ENCODE measurements at places on chromosomes 5 and 9.

DNA sequence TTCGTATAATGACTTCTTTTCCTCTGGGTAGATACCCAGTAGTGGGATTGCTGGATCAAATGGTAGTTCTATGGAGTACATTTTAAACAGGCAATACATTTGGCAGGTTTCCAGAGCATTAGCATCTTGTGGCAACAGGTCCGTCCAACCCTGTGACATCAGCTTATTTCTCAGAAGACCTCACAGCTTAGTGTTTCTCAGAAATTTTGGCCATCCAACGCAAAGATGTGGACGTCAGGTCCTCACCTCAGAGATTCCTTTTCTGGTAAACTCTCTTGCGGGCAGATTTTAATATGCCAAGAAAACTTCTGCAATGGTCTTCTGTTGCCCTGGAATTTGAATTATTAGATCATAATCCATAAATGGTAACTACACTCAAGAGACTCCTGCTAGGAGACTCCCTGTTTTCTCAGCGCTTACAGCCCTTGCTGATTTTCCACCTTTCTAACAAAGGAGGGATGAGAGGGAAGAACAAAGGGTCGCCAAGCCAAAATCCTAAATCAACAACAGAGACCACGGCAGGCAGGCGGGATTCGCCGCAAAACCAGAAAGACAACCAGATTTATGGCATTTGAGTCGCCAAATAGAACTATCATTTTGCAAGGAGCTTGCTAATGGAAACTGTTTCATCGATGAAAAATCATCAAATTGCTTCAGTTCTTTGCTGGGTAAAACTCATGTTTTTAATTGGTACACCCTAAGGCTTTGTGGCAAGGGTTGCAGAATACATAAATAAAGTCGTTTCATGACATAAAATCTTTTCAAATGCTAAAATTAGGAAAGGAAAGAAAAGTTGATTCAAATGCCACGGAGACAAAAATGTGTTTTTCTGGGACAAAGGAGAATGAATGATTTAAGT lies 34.1 kb upstream of the PLPP1 start:
- DNase-seq, result no peak

GRCh38 chr5:43401827-43402226 lies 10.4 kb downstream of the CCL28 start:
- DNase-seq, result no peak

GRCh38 chr9:37100741-37101140 lies 19.6 kb upstream of the ZCCHC7 start:
- no peak for DNase-seq

GRCh38 chr9:3398232-3398648 lies 127.6 kb downstream of the RFX3 start:
- DNase-seq, result no peak

DNA sequence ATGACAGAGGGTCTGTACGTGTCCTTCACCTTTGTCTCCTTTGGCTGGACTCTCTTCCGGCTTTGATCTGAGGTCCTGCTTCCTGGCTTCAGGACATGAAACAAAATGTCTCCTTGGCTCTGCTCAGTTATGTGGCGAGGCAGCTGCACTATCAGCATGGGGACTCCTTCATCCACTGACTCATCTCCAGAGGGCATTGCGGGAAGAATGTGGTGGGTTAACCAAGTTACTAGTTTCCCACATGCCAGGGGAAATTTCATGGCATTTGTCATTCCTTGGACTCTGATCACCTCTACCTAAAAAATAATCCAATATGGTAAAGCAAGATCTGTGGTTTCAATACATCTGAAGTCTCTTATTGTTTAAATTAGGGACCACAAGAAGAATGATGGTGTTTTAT lies 259.7 kb downstream of the MED10 start:
- DNase-seq, result no peak

DNA sequence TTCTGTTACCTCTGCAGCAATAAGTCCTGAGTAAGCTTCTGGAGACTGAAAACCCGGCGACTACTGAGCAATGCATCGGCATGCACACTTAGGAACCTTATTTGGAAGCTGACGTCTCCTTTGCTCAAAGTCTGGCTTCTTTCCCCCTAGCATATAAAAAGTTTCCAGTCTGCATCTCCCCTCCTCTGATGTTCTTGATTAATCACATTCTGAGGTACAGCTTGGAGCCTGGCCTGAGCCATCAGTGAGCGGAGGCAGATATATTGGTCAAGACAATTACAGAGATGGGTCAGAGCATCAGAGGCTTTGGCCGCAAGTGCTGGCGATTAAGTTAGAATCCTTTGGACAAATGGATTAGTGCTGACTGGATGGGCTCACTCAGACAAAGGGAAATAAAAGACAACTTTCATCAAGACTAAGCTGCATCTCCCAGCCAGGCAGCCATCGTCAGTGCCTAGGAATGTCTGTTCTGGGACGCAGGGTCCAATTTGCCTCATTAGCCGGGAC lies 140.7 kb downstream of the MTX3 start:
- no peak for DNase-seq

DNA sequence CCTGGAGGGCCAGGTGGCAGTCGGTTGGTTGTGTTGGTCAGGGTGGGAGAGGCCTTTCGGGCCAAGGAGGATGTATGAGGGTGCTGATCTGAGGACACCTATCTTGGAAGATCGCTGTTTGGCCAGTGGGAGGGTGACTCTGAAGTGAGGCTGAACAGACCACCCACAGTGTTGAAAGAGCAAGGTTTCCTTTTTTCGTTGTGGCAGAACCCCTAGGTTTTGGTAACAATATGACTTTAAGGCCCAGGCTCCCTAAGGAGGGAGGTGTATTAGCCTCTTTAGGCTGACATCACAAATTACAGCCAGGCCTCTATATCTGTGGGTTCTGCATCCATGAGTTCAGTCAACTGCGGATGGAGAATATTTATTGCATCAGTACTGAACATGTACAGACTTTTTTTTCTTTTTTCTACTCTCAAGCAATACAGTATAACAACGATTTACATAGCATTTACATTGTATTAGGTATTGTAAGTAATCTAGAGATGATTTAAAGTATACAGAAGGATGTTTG lies 86.1 kb downstream of the ARHGAP26 start:
- DNase-seq, result no peak

DNA sequence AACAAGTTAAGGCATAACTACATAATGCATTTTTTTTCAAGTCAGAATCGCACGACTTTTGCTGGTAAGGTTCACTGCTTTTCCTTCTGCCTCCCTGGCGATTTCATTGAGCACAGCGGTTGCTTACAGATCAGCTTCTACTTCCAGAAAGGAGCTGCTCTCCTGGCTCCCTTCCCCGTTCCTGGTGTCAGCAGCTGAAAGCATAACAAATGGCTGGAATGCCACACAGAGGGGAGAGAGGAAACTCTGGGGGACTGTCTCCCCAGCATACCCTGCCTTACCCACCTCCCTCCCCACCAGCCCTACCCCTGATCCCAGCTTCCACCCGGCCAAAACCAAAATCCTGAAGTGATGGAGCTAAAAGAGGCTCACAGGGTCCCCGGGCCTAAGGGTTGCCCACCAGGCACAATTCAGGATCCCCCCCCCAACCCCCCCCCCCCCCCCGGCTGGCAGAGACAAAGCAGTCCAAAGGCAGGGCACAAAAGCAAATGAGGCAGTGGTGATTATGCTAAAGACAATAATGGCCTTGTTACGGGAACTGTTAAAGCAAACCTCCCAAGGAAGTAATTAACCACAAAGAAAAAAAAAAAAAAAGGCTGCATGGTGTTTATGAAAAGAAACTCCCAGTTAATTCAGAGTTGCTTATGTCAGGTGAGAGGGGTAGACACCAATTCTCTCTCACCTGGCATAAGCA lies 126.1 kb upstream of the WWC1 start:
- no peak for DNase-seq

DNA sequence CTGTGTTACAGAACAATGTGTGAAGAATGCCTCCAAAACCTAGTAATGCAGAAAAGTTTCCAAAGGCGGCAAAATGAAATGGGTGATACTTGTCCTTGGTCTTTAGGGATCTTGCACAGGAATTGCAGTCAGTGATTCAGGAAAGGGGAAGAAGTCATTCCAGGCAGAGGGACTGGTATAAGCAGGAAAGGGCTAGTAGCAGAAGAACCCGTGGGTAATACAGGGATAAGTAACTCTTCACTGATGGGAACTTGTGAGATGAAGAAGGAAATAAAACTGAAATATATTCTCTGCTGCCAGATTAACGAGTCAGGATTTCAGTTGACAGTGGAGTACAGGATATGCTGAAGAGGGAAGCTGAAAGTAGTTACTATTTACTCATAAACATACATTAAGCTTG lies 1.2 kb downstream of the SRFBP1 start:
- no peak for DNase-seq

- no peak for DNase-seq
Measured at GRCh38 chr9:127919253-127919815, 2.5 kb upstream of the ST6GALNAC4 start.

GRCh38 chr5:537098-537497 lies 12.8 kb upstream of the SLC9A3 start:
- DNase-seq, result no peak

DNA sequence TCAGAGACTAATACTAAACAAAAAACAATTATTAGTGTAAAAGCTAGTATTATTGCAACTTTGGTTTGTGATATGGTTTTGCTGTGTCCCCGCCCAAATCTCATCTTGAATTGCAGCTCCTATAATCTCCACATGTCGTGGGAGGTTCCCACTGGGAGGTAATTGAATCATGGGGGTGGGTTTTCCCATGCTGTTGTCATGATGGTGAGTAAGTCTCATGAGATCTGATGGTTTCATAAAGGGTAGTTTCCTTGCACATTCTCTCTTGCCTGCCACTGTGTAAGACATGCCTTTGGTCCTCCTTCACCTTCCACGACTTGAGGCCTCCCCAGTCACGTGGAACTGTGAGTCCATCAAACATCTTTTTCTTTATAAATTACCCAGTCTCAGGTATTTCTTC lies 325.9 kb upstream of the DAB2 start:
- no peak for DNase-seq
